ENCODE measurements at places on chromosomes 6 and 20.

DNA sequence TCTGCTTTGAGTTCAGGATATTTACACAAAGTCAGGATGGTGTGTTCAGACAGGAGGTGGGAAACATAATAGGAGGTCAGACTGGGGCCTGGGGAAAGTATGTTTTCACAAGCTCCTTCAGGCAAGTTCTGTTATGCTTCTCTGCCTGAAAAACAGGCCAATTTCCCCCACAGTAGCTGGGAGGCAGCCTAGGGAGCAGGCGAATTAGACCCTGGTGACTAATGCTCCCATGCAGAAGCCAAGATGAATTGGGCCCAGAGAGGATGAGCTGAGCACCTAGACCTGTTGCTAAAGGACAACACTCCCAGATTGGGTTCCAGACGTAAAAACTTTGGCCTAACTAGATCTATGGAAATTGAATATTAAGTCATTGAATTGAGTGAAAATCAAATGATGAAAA lies 142.2 kb upstream of the MAP3K7 start:
- no peak for DNase-seq

- peak; percentile 19 for DNase-seq
Measured at GRCh38 chr6:30227763-30228487, 14.7 kb upstream of the TRIM26 start.

GRCh38 chr6:92706976-92707375 lies 712.4 kb downstream of the EPHA7 start:
- no peak for DNase-seq

DNA sequence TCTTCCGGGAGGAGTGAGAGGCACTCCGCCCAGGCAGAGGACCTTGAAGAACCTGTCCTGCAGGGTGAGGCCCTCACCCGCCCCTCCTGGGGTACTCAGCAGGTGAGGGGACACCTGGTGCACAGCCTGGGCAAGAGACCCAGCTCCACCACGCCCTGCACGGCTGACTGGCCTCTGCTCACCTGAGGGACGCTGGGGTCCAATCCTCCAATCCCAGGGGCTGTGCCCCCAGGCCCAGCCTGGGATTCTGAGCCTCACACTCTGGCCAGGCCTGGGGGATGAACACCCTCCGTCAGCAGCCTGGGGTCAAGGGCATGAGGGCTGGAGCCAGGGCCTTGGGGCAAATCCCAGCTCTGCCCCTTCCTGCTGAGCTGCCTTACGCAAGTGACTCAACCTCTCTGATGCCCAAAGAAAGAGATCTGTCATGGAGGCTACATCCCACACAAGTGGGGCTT lies 149.9 kb upstream of the PTPN1 start:
- no peak for DNase-seq

- no peak for DNase-seq
Measured at GRCh38 chr20:39775110-39775509, 813.0 kb downstream of the DHX35 start.

GRCh38 chr20:2234598-2235191 lies 61.1 kb upstream of the TGM3 start:
- DNase-seq: no peak

- DNase-seq: no peak
Measured at GRCh38 chr20:16428112-16428511, 145.1 kb downstream of the KIF16B start.
